Activated T-helper 1 cell treated with anti-CD3 and anti-CD28 coated beads, Interleukin-12 subunit alpha, Interleukin-12 subunit beta, Interleukin-2, Interleukin-4 antibody, amounts not matched to agents 30 ng/mL and 10 ng/mL and 1 ng/mL, durations not matched to agents 14 hours and 24 hours and 36 hours (primary cell): ENCODE measurements at places on chromosomes 3 and 15. TPM values are rescaled to one million over a fixed set of nuclear protein-coding genes. Genes with fewer than 3 reads are reported as not detected.
A peak's percentile ranks its signal among the peaks of the same experiment; 100 is the strongest.

GRCh38 chr3:140359233-140359995 is 318.4 kb upstream of the TRIM42 start:
- DNase-seq, result no peak
- no peak overlapping the region for H3K4me3 ChIP-seq
- H3K27ac ChIP-seq, result no peak overlapping the region
- H3K27me3 ChIP-seq, result peaks cover 3% of the 10 kb centered on the region
- H3K36me3 ChIP-seq, result no peaks in the 10 kb centered on the region

GRCh38 chr3:39725321-39725720 is 84.1 kb upstream of the MYRIP start:
- DNase-seq, result no peak
- no peaks in the 10 kb centered on the region for H3K27me3 ChIP-seq
- no peaks in the 10 kb centered on the region for H3K36me3 ChIP-seq
- no peak overlapping the region for H3K27ac ChIP-seq
- no peaks in the 10 kb centered on the region for H3K4me1 ChIP-seq

CYP8B1 gene
- not detected in 2 replicates for total RNA-seq

GRCh38 chr3:67064105-67064504 is 66.0 kb downstream of the KBTBD8 start:
- no peak for DNase-seq
- no peaks in the 10 kb centered on the region for H3K36me3 ChIP-seq
- H3K27ac ChIP-seq, result no peak overlapping the region
- no peaks in the 10 kb centered on the region for H3K4me1 ChIP-seq
- H3K4me3 ChIP-seq, result no peak overlapping the region
- H3K27me3 ChIP-seq, result peaks cover 3% of the 10 kb centered on the region

- H3K36me3 ChIP-seq, result peaks cover 35% of the 10 kb centered on the region
- H3K27me3 ChIP-seq, result no peaks in the 10 kb centered on the region
- DNase-seq, result peak; percentile 1
- H3K27ac ChIP-seq, result peak overlapping the region; percentile 73
- peak overlapping the region; percentile 61 for H3K4me3 ChIP-seq
- peaks cover 20% of the 10 kb centered on the region for H3K4me1 ChIP-seq
Measured at GRCh38 chr3:121690777-121691405, 30.2 kb upstream of the HCLS1 start.
